ENCODE measurements at places on chromosomes 1 and 21.

- no peak for DNase-seq
Measured at GRCh38 chr1:223631956-223632355, 33.5 kb downstream of the CAPN8 start.

DNA sequence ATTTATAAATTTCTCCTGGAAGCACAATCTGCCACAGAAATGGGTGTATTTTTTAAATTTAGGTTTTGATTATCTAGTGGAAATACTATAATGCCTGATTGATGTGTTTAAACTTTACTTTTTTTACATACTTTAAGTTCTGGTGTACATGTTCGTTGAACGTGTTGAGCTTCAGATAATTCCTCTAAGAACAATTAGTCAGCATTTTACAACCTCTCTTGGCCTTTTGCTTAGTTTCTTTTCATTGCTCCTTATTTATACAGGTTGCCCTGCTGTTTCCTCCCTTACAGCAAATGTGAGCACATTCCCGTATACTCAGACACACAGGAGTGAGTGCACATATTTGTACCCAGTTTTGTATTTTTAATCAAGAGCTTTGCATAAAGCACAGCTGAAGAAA is 1038.9 kb downstream of the BRINP3 start:
- DNase-seq = no peak

DNA sequence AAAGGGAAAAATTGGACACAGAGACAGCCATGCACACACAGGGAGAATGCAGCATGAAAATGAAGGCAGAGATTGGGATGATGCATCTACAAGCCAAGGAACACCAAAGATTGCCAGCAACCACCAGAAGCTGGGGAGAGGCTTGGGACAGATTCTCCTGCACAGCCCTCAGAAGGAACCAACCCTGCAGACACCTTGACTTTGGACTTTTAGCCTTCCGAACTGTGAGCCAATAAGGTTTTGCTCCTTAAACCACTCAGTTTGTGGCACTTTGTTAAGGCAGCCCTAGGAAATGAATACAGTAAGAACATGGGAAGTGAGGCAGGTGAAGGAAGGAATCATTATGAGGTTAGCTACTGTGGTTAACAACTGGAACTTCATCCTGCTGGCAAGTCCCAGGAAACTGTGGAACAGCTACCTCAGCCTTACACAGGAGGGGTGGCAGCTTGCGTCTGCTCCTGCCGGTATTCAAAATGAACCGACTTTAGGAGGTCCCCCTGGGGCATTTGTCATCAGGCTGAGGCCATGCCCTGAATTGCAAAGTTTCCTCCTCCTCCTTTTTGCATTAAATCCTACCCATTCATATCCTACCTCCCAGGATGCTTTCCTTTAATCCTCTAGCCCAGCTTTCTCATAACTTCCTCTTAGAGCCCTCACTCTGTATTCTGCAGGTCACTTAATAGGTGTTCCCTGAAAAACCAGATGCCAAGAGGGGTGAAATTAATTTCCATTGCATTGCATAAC is 15.4 kb downstream of the CD247 start:
- no peak for DNase-seq

- peak; percentile 10 for DNase-seq
Measured at GRCh38 chr1:204925701-204926100, 55.0 kb downstream of the NFASC start.

DNA sequence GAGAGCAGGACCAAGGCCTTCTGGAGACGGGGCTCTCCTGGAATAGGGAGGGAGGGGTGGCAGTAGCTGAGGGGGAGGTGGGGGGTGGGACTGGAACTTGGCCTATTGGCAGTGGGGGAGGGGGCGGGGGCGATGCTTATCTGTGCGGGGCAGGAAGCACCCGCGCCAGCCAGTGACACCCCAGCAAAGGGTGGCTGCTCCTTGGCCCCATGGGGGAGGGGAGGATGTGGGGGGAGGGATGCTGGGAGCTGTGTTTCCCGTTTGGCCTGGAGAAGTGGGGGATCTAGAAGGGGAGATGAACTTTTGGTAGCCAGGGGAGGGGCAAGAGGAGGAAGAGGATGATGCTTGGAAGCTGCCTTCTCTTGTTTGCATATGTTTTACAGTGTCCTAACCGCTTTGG is 11.0 kb downstream of the ZBTB7B start:
- peak; percentile 62 for DNase-seq

GRCh38 chr1:40274331-40274730 is 16.3 kb downstream of the ZMPSTE24 start:
- no peak for DNase-seq

GRCh38 chr1:201487742-201488141 is 18.8 kb upstream of the PHLDA3 start:
- DNase-seq = no peak

GRCh38 chr1:84726593-84727499 is 36.6 kb upstream of the SSX2IP start:
- no peak for DNase-seq

GRCh38 chr1:29563571-29563970 is 327.2 kb downstream of the PTPRU start:
- peak; percentile 20 for DNase-seq

- no peak for DNase-seq
Measured at GRCh38 chr1:53519421-53519820, 60.2 kb downstream of the DMRTB1 start.

GRCh38 chr1:181095260-181095659 is 6.8 kb downstream of the IER5 start:
- no peak for DNase-seq

GRCh38 chr1:159141584-159142390 is 29.6 kb upstream of the CADM3 start:
- no peak for DNase-seq

DNA sequence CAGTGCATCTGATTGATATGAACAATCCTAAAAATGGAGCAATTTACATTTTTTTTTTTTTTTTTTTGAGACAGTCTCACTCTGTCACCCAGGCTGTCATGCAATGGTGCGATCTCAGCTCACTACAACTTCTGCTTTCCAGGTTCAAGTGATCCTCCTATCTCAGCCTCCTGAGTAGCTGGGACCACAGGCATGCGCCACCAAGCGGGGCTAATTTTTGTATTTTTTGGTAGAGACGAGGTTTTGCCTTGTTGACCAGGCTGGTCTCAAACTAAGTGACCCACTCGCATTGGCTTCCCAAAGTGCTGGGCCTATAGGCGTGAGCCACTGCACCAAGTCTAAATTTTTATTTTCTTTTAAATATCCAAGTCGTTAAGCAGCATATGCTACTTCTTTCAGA is 109.0 kb downstream of the FAF1 start:
- no peak for DNase-seq

DNA sequence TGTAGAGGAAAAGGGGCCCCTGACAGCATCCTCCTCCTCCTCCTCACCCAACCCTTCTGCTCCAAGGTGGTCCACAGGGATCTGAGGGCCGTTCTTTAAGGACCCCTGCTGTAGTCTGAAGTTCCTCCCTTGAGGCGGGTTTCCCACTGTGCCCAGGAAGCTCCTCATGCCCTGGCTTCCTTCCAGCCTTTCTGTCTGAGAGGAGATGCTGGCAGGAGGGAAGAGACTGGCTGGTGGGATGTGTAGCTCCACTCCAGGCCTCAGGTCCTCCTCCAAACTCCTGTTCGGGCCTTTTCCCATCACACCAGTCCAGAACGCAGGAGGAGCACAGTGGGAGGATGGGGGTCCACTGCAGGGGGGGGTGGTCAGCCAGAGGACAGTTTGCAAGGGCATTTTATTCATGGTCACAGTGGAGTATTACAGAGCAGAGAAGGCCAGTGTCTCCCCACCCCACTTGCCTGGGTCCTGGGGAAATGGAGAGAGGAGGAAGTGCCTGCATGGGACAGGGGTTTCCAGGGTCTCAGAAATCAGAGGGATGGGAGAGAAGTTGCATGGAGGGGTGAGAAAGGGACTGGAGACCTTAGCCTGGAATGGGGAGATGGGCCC is 7.8 kb downstream of the ETV3L start:
- DNase-seq = no peak

DNA sequence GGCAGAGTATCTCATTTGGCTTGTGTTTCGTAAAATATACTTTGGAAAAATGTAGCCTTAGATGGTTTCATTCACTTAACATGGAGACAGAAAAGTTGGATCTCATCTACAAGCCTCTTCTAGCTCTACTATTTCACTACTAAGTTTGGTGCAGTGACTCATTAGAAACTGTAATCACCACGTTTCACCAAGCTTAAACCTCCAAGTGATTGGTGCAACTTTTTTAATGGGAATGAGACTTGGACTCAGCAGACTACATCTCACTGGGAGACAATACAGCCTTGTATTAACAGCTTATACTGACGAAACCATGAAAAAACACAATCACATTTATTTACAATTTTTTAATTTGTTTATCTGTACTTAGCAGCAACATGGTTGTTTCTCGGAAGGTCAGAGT is 29.9 kb upstream of the NRIP1 start:
- DNase-seq = no peak

- DNase-seq = peak; percentile 46
Measured at GRCh38 chr1:243473227-243474135, 217.6 kb downstream of the SDCCAG8 start.

- DNase-seq = no peak
Measured at GRCh38 chr1:237171454-237172117, 129.6 kb downstream of the RYR2 start.

- DNase-seq = no peak
Measured at GRCh38 chr1:197305925-197306324, 37.9 kb downstream of the CRB1 start.

DNA sequence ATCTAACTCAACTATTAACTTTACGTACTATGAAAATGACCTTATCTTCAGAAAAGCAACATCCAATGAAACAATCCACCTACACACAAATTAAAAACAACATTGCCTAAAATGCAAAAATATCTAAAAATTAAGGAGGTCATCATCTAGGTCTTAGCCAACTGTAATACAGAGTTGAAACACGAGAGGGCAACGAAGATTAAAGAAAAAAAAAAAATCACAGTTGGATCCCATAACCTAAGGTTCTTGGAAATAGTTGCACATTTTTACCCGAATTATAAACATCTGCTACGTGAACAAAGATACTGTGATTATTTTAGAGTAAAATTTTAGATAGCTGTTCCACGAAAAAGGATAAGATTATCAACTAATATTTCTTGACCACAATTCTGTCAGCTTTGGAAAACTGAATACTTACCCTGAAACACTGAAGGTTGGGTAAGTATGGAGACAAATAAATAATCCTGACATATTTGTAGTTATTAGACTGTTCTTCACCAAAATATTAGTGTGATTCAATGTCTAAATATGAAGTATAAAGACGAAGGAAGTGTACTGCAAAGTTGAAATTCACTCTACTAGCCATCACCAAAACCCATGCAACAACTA is 88.0 kb upstream of the AK4 start:
- peak; percentile 65 for DNase-seq

- DNase-seq = no peak
Measured at GRCh38 chr1:230509281-230509977, 83.3 kb upstream of the PGBD5 start.

GRCh38 chr1:23679815-23680214 is 11.8 kb upstream of the RPL11 start:
- no peak for DNase-seq

GRCh38 chr1:156064615-156065014 is 3.7 kb downstream of the RAB25 start:
- no peak for DNase-seq

DNA sequence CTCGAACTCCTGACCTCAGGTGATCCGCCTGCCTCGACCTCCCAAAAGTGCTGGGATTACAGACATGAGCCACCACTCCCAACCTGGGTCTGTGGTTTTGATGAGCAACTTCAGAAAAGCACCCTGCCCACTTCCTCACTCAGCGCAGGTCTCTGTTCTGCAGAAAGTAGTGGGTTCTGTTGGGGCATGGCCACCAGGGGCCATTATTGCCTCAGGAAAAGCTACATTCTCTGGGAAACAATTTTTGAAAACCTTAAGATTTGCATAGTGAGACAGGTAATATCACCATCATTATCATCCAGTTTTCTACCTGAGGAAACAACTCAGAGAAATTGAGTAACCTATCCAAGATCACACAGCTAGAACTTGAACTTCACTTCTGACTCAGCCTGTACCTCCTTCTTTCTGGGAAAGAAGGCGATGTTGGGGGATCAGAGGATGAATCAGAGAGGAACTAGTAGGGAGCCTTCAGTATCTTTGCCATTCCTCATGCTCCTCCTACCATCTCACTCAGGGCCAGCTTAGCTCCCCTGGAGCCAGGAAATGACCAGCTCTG is 7.1 kb upstream of the NES start:
- DNase-seq = no peak

GRCh38 chr1:1616045-1616790 is 918 bp downstream of the MIB2 start:
- DNase-seq = peak; percentile 20

DNA sequence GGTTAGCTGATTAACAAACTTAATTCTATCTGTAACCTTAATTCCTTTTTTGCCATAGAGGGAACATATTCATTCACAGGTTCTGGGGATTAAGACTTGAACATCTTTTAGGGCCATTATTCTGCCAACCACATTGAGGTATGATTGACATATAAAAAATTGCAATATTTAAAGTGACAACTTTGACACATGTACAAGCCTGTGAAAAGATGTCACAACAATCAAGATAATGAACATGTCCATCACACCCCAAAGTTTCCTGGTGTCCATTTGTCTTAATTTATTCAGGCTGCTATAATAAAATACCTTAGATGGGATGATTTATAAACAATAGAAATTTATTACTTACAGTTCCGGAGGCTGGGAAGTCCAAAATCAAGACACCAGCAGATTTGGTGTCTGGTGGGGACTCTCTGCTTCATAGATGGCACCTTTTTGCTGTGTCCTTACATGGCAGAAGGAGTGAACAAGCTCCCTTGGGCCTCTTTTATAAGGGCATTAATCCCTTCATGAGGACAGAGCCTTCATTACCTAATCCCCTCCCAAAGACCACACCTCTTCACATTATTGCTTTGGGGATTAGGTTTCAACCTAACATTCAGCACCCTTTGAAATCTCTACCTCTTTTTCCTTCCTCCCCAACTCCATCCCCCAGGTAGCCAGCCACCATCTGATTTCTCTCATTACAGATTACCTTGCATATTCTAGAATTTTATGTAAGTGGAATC is 33.0 kb upstream of the TP53BP2 start:
- no peak for DNase-seq

- no peak for DNase-seq
Measured at GRCh38 chr1:30810416-30811080, 53.0 kb upstream of the LAPTM5 start.

DNA sequence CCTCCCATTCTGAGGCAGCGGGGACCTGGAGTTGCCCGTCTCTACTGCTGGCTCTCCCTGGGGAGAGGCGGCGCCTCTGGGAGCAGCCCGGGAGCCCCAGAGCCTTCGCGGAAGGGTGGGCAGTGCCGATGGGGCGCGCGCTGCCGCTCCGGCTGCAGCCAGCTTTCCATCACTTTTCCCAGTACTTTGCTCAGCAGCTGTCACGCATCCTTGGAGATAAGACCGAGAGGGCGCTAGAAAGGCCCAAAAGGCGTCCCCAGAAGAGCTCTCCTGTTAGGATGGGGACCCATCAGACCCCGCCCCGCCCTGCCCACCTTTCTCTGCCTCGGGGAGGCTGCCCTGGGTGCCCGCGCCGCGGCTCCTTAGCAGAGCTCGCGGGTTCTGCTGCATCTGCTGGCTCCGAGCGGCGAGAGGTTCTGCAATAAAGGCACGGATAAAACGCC is 534 bp downstream of the KCNH1 start:
- DNase-seq = no peak

Measured in hematopoietic multipotent progenitor cell treated with erythropoietin and hydrocortisone succinate and interleukin-3 and kit ligand, for 8 days (in vitro differentiated cells).